ENCODE measurements at places on chromosomes 6 and 20. TPM values are rescaled to one million over a fixed set of nuclear protein-coding genes. Genes with fewer than 3 reads are reported as not detected.

GRCh38 chr6:157763129-157763903 is 59.7 kb upstream of the SNX9 start:
- H3K27ac ChIP-seq, result peak overlapping the region; percentile 99
- H3K4me1 ChIP-seq, result peaks cover 96% of the 10 kb centered on the region
- no peaks in the 10 kb centered on the region for H3K36me3 ChIP-seq
- DNase-seq, result no peak
- no peaks in the 10 kb centered on the region for H3K27me3 ChIP-seq

Gene AVP
- not detected for total RNA-seq

GRCh38 chr6:19697744-19698290 is 139.4 kb upstream of the ID4 start:
- no peak overlapping the region for H3K27ac ChIP-seq
- no peak for DNase-seq
- no peaks in the 10 kb centered on the region for H3K27me3 ChIP-seq
- no peak overlapping the region for H3K4me3 ChIP-seq

GRCh38 chr20:53695797-53696527 is 102.3 kb upstream of the ZNF217 start:
- H3K4me1 ChIP-seq, result peaks cover 15% of the 10 kb centered on the region
- no peak overlapping the region for H3K4me3 ChIP-seq
- H3K27ac ChIP-seq, result no peak overlapping the region
- no peaks in the 10 kb centered on the region for H3K36me3 ChIP-seq
- no peaks in the 10 kb centered on the region for H3K27me3 ChIP-seq

GRCh38 chr20:17956099-17956685 is 12.4 kb downstream of the SNX5 start:
- H3K36me3 ChIP-seq, result peaks cover 66% of the 10 kb centered on the region
- H3K4me1 ChIP-seq, result peaks cover 83% of the 10 kb centered on the region
- H3K27ac ChIP-seq, result peak overlapping the region; percentile 82
- DNase-seq, result no peak

DNA sequence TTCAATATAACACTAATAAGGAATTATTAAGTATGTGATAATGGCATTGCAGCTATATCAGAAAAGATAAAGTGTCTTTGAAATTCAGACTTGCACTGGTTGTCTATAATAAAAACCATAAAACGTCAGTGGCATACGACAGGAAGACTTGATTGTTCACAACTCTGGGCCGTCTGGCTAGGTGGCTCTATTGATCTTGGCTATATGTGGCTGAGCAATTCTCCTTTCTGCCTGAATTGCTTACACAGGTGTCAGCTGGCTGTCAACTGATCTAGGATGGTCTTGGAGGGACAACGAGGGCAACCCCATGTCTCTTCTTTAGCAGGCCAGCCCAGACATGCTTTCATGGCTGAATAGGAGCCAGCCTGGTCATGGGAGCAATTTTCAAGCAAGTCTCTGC is 359.1 kb downstream of the QKI start:
- H3K27me3 ChIP-seq, result no peaks in the 10 kb centered on the region
- no peaks in the 10 kb centered on the region for H3K4me1 ChIP-seq
- no peak overlapping the region for H3K27ac ChIP-seq
- H3K4me3 ChIP-seq, result no peak overlapping the region
- DNase-seq, result no peak
- H3K36me3 ChIP-seq, result no peaks in the 10 kb centered on the region

DNA sequence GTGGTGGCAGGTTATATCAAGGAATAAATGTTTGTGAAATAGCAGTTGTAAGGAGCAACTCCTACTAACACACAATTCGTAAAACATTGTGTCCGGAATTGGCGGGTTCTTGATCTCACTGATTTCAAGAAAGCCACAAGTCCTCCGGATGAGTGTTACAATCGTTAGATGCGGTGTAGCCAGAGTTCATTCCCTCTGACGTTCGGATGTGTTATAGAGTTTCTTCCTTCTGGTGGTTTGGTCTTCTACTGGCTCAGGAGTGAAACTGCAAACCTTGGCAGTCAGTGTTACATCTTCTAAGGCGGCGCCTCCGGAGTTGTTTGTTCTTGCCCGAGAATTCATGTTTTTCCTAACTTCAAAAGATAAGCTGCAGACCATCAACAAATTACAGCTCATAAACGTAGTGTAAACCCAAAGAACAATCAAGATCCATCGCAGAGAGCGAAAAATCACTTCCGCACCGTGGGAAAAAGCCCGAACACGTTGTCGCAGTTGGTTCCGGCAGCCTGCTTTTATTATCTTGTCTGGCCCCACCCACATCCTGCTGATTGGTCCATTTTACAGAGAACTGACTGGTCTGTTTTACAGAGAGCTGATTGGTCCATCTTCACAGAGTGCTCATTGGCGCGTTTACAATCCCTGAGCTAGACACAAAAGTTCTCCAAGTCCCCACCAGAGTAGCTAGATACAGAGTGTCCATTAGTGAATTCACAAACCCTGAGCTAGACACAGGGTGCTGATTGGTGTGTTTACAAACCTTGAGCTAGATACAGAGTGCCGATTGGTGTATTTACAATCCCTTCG is 58.2 kb downstream of the TRIM27 start:
- DNase-seq, result no peak

Gene LY6G6D
- not detected for total RNA-seq

Gene COL12A1
- total RNA-seq, result not detected

- H3K27ac ChIP-seq, result no peak overlapping the region
- no peak overlapping the region for H3K4me3 ChIP-seq
- H3K36me3 ChIP-seq, result no peaks in the 10 kb centered on the region
Observed at GRCh38 chr6:159444056-159444760, 248.8 kb downstream of the SOD2 start.

Gene CDH26
- 1.4 TPM for total RNA-seq

DNA sequence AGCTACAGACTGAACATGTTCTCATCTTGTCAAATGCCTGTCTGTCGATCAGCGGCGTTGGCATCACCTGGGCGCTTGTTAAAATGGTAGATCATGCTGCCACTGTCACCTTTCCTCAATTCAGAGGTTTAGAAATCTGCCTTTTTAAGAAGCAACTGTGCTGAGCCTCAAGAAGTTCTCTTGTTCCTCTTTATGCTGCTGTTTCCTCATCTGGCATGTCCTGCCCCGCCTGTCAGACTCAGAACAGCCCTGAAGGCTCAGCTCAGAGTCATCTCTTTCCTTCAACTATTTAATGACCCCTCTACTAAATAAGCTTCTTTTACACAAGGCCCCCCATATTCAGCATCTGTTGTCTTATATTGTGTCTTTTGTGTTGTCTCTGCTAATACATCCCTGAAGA is 368.2 kb downstream of the EPM2A start:
- no peaks in the 10 kb centered on the region for H3K27me3 ChIP-seq
- no peak overlapping the region for H3K4me3 ChIP-seq
- DNase-seq, result no peak
- no peak overlapping the region for H3K27ac ChIP-seq

Measured in activated B cell treated with CpG ODN at 0.5 μM for 24 hours (primary cell).